ENCODE measurements at places on chromosomes 2 and 18.
A peak's percentile ranks its signal among the peaks of the same experiment; 100 is the strongest.

DNA sequence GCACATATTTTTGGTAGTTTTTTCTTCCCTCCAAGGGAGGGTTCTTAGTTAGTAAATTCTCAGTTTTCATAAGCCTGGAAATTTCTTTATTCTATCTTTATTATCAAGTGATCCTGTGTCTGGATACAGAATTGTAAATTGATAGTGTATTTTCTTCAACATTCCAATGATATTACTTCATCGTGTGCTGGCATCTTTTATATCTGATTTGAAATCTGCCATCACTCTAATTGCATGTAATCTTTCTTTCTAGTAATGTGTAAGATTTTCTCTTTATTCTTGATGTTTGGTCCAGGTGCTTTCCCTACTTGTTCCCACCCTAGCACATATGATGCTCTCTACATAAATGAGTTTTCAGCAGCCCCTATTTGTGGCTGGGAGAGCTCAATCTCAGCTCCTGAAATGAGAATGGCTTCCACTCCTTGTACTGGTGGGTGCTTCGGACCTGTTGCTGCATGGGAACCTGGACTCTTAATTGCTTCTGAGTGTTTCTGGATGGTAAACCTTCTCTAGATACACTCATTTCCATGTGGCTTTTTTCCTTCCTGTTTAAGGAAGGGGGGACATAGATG lies 102.7 kb downstream of the SMIM21 start:
- DNase-seq: no peak

DNA sequence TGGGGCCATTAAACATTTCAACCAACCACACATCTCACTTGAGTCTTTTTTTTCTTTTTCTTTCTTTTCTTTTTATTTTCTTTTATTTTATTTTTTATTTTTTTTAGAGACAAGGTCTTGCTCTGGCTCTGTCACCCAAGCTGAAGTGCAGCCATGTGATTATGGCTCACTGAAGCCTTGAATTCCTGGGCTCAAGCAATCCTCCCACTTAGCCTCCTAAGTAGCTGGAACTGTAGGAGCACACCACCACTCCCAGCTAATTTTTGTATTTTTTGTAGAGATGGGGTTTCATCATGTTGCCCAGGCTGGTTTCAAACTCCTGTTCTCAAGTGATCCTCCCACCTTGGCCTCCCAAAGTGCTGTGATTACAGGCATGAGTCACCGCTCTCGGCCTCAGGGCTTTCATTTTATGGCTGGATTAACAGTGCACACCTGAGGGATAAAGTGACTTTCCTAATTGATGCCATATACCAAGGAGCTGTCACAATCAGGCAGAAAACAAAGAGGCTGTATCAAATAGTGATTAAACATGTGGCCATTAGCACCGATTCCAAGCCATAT lies 21.5 kb downstream of the KIAA2012 start:
- DNase-seq: no peak

- peak; percentile 20 for DNase-seq
Measured at GRCh38 chr18:23032030-23032582, 99.0 kb downstream of the RBBP8 start.

DNA sequence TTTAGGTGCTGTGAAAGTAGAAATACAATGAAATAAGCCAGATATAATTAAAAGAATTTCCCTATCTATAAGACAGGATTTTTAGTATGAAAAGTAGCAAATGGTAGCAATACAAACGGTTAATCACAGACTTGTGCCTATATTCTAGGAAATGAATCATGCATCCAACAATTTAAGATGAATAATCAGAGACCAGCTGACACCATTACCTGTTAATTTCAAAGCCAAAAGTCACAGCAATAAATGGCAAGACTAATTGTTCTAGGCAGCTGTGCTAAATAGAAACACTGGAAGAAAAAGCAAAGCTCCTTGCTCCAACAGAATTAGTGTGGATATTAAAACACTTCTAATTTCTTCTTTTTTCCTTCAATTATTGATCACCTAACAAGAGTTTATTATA lies 35.1 kb upstream of the MPP4 start:
- no peak for DNase-seq

DNA sequence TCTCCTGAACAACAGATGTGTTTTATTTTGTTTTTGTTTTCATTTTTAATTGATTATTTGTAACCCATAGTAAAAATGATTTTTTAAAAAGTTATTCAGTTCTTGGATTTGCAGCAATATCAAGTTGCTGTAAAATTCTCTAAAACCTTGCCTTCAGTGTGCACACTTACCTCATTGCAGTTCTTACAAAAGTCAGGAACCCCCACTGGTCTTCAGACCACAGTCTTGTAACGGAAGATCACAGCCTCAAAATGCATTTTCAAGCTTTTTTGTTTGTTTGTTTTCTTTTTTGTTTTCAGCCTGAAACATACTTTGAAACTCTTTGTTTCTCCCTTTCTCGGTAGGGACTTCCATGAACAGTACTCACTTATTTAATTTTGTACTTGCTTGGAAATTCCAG lies 1012.8 kb upstream of the GYPC start:
- DNase-seq: no peak

- peak; percentile 7 for DNase-seq
Measured at GRCh38 chr2:51673628-51674027, 641.7 kb upstream of the NRXN1 start.

- DNase-seq: no peak
Measured at GRCh38 chr2:180931841-180932240, 48.6 kb upstream of the UBE2E3 start.

DNA sequence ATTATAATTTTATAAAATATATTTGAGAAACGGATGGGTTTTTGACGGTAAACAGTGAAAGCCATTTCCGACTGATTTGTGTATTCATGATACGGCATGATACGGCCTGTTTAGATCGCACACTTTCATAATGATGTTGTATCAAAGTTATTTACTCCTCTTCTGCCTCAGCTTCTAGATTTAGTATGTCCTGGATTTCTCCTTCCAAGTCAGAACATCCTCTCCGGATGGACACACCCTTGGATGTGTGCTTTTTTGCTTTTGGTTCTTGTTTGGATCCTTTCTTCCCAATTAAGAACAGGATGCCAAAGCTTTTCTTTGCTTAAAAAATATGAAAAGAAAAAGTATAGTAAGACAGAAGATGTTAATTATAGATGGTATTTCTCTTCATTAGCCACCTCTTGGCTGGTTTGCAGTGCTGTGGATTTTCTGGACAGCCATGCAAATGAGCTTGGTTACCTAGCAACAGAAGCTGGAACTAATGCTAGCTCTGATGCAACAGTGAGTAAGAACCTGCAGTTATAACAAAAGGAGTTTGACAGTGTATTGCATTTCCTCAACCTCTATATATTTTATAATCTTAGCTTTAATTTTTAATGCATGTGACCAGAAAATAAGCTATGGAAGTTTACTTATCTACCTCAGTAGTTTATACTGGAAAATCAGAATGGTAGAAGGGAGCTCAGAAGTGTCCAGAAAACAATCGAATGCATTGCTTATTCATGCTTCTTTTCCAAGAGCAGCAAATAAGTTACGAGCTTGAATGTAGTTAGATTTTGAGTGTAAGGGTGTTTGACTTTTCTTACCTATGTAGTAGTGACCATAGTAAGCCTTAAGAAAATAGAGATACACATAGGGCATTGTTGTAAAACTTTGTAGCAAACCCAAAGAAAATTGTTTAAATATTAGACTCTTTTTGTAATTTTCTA lies 27.9 kb downstream of the RMND5A start:
- peak; percentile 40 for DNase-seq

DNA sequence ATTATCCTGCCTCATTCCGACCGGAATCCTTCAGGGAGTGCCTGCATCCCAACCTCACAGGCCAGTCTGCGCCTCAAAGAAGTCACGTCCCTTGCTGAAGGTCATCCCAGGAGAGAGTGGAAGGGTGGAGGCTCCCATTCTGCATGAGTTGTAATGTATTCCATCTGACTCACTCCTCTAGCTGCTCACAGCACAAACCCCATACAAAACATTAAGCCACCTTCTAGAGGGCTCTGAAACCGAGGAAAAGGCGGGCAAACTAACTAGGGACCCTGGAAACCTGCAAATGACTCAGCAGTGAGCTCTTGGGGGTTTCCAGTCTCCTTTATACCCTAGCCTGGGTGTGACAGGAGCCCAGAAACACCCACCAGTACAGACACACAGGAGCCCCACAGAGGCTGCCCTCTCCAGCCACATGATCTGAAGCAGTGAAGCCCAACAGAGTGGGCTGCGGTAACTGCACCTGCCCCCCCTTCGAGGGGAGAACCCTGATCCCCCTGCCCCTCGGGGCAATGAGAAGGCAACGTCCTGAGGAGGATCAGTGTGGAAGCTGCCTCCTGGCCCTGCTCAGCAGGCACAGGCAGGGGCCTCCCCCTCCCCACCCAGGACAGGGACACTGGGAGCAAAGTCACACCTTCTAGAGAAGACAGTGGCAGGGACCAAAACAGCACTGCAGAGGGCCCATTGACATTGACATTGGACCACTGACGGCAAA lies 69.3 kb upstream of the SNTG2 start:
- DNase-seq: no peak

GRCh38 chr18:36889321-36889720 lies 60.4 kb downstream of the KIAA1328 start:
- DNase-seq: no peak

- DNase-seq: no peak
Measured at GRCh38 chr2:176105078-176105729, 1.9 kb upstream of the HOXD11 start.

DNA sequence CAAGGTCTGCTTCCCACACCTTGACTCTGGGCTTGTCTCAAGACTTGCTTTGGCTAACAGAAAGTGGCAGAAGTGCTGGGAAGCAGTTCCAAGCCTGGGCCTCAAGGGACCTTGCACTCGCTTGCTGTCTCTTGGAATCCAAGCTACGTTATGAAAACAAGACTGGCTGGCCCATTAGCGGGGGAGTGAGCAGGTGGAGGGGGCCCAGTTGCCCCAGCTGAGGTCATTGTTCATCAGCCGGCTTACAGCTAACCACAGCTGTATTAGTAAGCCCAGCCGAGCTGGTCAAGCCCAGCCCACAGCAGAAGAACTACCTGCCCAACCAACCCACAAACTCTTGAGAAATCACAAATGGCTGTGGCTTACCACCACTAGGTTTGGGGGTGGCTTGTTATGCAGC lies 63.1 kb downstream of the MARCO start:
- no peak for DNase-seq

DNA sequence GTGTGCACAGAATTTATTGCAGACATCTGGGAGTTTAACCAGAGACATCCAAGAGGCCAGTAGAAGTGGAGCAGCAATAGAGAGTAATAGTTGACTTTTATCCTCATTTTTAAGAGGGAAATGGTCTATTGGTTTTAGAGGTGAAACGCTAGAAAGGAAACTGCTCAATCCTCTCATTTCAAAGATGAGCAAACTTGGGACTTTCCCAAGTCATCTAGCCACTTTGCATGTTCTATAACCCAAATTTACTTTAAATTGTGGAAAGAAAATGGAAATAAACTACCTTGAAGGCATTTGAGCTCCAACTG lies 601.7 kb downstream of the ARHGAP15 start:
- no peak for DNase-seq

DNA sequence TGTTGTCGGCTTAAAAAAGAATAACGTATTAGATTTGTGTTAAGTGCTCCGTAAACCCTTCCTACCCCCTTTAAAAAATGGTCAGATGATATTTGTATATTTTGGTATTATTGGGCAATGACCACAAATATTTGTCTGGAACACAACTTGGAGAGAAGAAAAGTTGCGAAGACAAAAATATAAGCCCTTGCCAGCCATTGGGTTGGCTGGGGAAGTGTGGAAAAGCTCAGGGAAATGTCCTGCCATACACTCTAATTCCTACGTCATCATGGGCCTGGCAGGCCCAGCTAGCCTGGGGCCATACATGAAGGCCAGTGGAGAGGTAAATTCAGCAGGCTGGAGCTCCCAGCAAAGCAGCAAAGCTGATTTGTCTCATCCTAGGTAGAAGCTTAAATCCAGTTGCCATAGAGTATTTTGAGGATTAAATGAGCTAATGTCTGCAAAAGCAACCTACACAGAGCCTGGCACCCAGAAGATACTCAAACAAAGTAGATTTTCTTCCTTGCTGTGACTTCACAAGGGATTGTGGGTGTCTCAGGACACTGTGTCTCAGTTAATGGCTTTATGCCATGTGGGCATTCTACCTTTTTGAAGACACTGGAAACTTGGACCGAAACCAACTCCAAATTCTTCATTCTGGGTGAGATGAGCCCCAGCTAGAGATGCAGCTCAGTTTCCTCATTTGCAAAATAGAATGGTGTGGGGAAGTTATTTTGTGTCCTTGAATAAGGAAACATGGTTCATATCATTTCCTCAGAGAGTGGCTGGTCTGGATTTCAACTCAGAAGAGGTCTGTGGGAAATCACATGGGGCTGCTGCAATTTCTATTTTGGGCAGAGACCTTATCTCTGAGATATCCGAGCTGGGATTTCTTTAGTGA lies 87.9 kb upstream of the MAP4K3 start:
- DNase-seq: no peak

- no peak for DNase-seq
Measured at GRCh38 chr2:180495606-180496005, 484.8 kb upstream of the UBE2E3 start.

GRCh38 chr2:85963068-85963467 lies 74.3 kb upstream of the ST3GAL5 start:
- DNase-seq: no peak

DNA sequence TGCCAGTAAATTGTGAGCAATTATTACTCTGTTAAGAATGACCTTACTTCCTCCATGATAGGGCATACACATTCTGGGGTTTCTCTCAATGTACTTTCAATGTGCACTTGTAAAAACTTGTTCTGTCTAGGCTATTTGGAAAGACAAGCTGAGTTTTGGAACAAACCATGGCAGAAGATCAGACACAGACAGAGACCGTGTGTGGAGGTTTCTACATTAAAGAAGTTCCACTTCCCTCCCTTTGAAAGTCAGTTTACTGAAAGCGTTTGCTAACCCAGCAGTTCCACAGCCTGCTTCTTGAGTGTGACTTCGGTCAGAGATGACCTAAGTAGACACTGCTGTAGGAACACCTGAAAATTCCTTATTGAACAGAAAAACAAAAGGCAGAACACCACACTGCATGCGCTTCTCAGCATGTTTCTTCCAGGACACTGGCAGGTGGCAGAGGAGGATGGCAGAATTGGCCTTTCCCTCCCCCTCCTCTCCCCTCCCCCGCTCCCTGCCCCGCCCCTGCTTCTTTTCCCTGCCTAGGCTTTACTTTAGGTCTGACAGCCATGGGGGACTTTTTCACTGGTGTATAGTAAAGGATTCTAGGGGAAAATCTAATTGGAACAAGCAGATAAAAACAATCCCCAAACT lies 109.8 kb downstream of the NOL10 start:
- peak; percentile 48 for DNase-seq
